ENCODE measurements at places on chromosomes 12 and 14.

- DNase-seq = no peak
Measured at GRCh38 chr14:104592785-104593184, 11.8 kb downstream of the TMEM179 start.

- DNase-seq = no peak
Measured at GRCh38 chr12:121804417-121805111, 755 bp downstream of the SETD1B start.

- DNase-seq = no peak
Measured at GRCh38 chr12:49750027-49750995, 9.0 kb downstream of the TMBIM6 start.

DNA sequence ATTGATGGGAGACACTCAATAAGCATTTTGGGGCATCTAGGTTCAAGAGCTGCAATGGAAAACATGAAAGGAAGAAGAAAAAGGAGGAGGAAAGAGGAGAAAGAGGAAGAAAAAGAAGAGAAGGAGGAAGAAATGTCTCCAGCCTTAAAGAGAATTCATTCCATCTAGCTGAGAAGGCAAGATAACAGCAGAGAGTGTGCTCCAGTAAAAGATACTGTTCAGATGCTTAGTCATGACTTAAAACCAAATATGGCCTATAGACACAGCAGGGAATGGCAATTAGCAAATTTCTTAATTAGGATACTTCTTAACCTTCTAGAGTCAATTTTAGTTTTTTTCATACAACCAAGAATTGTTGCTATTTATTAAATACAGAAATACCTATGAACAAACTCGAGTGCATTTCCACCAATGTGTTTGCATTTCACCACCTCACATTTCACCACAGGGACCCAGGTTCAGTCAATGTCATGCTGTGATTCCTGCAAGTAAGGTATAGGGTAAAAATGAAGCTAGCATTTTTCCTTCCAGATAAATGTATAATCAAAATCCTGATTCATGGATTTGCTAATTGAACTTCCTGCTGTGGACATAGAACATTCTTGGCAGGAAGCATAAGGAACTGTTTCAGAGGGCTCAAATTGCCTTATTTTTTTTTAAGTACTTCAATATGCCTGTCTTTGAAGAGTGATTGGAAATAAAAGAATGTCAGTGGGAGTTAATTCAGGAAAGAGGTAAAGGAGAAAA lies 177.8 kb downstream of the RPS29 start:
- DNase-seq = no peak

Measured in iPS DF 6.9 (cell line).